ENCODE measurements at places on chromosomes 7 and 10. TPM values are rescaled to one million over a fixed set of nuclear protein-coding genes. Genes with fewer than 3 reads are reported as not detected.

GRCh38 chr7:130996205-130996832 is 262.3 kb upstream of the KLF14 start:
- H3K4me1 ChIP-seq, result peaks cover 61% of the 10 kb centered on the region
- no peak for DNase-seq
- no peaks in the 10 kb centered on the region for H3K36me3 ChIP-seq
- peak overlapping the region; percentile 67 for H3K27ac ChIP-seq
- H3K4me3 ChIP-seq, result no peak overlapping the region
- H3K27me3 ChIP-seq, result no peaks in the 10 kb centered on the region

The CYP3A4 gene
- total RNA-seq, result not detected

DNA sequence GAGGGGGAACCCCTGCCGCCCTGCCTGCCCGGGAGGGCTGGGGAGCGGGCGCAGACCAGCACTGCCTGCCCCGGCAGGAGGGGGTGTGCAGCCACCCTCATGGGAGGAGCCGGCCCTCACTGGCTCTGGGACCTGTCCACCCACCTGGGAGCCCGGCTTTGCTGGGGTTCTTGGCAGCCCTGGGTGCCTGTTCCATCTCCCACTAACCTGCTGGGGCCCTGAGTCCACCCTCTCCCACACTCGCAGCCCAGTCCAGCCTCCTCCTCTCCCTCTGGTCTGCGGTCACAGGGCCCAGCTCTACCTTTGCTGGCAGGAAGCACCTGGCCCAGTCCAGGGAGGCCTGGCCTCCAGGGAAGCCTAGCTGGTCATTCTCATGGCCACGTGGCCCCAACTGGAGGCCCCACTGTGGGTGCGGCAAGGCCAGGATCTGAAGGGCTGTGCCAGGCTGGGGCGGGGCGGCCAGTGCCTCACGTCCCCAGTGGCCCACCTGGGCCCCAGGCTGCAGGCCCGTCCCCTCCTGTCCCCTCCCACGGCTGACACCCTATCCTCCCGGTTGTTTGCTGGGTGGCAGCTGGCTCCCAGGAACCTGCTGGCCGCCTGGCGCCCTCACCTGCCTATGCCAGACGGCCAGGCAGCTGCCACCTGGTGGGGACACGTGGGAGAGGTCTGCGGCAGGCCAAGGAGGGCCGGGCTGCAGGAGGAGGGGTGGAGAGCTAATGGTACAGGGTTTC is at the start of gene TMEM184A:
Gene TMEM184A, minus strand, starts transcription at position 393 of the 731 bp plus-strand sequence. CDS start 721 bp downstream, outside the sequence.
- DNase-seq, result no peak
- H3K4me1 ChIP-seq, result no peaks in the 10 kb centered on the region
- no peak within 1 kb of the TSS for H3K27ac ChIP-seq
- no peaks in the 10 kb centered on the region for H3K36me3 ChIP-seq
- no peak within 1 kb of the TSS for H3K4me3 ChIP-seq

The ELN gene
- 395 TPM for total RNA-seq

DNA sequence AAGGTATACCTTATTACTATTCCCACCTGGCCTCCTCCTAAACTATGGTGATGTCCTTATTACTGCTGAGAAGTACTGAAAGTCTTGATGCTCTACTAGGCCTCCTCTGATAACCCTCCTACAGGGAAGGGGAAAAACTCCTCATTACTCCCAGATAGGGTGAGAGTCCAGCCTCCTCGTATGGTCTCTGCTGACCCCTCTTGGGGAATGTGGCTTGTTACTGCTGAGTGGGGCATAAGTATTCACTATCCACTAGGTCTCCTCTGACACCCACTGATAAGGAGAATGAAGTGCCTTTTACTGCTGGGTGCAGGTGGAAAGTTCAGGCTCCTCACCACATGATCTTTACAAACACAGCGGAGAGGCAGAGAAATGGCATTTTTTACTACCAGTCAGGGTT is 222.9 kb downstream of the CHRM2 start:
- no peaks in the 10 kb centered on the region for H3K4me1 ChIP-seq
- H3K27me3 ChIP-seq, result no peaks in the 10 kb centered on the region
- no peak for DNase-seq
- H3K4me3 ChIP-seq, result no peak overlapping the region

GRCh38 chr7:155818154-155818819 is 6.0 kb upstream of the SHH start:
- H3K36me3 ChIP-seq, result no peaks in the 10 kb centered on the region
- H3K4me1 ChIP-seq, result no peaks in the 10 kb centered on the region
- H3K27me3 ChIP-seq, result no peaks in the 10 kb centered on the region
- DNase-seq, result no peak

The SCRN1 gene
- 31.0 TPM for total RNA-seq

GRCh38 chr10:33274096-33274785 is 60.2 kb downstream of the NRP1 start:
- H3K27me3 ChIP-seq, result no peaks in the 10 kb centered on the region
- H3K27ac ChIP-seq, result peak overlapping the region; percentile 73
- no peak for DNase-seq
- H3K36me3 ChIP-seq, result no peaks in the 10 kb centered on the region
- H3K4me1 ChIP-seq, result peaks cover 33% of the 10 kb centered on the region

The CALHM1 gene
- total RNA-seq, result not detected

DNA sequence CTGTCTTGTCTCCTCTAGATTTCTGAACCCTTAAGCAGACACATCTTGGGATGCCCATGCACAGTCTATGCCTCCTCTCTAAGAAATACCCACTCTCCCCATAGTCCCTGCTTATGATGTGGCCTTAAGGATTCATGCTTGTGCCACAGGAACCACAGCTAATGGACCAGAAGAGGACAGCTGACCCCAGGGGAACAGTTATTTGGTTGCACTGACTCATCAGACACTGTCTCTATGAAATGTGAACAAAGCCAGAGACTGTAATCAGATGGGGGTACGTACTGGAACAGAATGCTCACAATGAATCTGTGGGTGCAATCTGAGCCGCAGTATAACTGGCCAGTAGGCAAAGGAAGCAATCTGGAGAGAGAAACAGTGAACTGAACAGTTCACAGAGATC is 121.9 kb downstream of the USP6NL start:
- no peak overlapping the region for H3K4me3 ChIP-seq
- no peak overlapping the region for H3K27ac ChIP-seq
- no peaks in the 10 kb centered on the region for H3K27me3 ChIP-seq
- no peak for DNase-seq
- H3K4me1 ChIP-seq, result no peaks in the 10 kb centered on the region

The SP8 gene
- not detected for total RNA-seq

- H3K4me3 ChIP-seq, result no peak overlapping the region
- no peaks in the 10 kb centered on the region for H3K36me3 ChIP-seq
- no peak overlapping the region for H3K27ac ChIP-seq
- H3K27me3 ChIP-seq, result no peaks in the 10 kb centered on the region
- H3K4me1 ChIP-seq, result no peaks in the 10 kb centered on the region
Observed at GRCh38 chr10:47456794-47457527, 27.0 kb downstream of the ANXA8 start.
